ENCODE measurements at places on chromosomes 2 and 18. TPM values are rescaled to one million over a fixed set of nuclear protein-coding genes. Genes with fewer than 3 reads are reported as not detected.

The NPHP1 gene
- 8.1 TPM for total RNA-seq

The SP5 gene
- 8.5 TPM for total RNA-seq

- DNase-seq, result no peak
Measured at GRCh38 chr2:148701877-148702276, 57.3 kb downstream of the EPC2 start.

DNA sequence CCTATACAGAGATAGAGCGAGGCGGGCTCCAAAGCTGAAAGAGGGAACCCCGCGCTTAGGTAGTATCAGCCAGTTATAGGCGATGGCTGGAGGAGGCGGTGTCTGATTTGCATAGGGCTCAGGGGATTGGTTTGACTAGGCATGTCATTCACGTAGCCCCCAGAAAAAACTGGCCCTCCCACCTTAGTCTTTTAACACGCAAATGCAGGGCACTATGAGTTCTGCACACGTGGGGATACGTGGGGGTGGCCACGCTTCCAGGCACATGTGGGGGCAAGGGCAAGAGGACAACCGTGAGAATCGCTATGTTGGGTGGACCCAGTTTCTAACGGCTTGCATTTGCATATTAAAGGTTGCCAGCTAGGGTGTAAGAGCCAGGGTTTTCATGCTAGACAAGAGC is 56.7 kb upstream of the MSTN start:
- DNase-seq, result peak; percentile 59

Data from neural progenitor cell (in vitro differentiated cells).